ENCODE measurements at places on chromosomes 12 and 14.

- DNase-seq = no peak
These were observed 115.6 kb downstream of the CCER1 start for GRCh38 chr12:90839346-90839745.

- DNase-seq = no peak
These were observed 38.7 kb downstream of the TUNAR start for GRCh38 chr14:95915330-95915729.

DNA sequence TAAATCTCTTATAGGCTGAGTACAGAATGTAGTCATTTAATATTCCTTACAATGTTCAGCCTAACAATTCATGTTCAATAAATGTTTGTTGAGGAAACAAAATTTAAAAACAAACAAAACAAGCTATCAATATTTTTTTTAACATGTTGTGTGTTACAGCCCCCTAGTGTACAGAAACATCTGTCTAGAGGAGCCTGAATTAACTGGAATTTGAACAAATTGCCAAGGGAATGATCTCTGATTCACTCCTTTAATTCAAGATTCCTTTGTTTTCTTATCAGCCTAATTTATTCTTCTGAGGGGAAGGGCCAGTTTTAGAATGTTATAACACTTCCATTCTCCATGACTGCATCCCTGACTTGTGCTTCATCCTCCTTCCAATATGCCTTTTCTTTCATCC is 127.2 kb downstream of the CMAS start:
- no peak for DNase-seq

GRCh38 chr14:99745307-99745951 is 47.8 kb upstream of the EML1 start:
- DNase-seq = no peak

GRCh38 chr12:114747012-114747858 is 63.3 kb upstream of the TBX3 start:
- no peak for DNase-seq

DNA sequence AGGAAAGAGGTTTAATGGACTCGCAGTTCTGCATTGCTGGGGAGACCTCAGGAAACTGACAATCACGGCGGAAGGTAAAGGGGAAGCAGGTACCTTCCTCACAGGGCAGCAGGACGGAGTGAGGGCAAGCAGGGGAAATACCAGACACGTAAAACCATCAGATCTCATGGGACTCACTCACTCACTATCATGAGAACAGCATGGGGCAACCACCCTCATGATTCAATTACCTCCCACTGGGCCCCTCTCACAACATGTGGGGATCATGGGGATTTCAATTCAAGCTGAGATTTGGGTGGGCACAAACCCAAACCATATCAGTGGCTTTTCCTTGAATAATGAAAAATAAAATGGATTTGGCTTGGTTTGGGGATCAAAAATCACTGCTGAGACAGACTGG is 380.5 kb downstream of the VRK1 start:
- DNase-seq = no peak

DNA sequence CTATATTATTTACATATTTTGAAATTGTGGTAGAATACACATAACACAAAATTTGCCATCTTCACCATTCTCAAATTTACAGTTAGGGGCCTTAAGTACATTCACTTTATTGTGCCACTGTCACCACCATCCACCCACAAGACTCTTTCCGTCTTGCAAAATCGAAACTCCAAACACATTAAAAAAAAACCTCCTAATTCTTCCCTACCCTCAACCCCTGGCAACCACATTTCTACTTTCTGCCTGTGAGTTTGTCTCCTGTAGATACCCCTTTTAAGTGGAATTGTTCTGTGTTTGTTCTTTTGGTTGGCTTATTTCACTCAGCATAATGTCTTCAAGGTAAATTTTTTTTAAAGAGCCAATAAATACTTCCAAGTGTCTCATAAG is 31.6 kb upstream of the AMIGO2 start:
- no peak for DNase-seq

- DNase-seq = no peak
These were observed 15.6 kb downstream of the DTX1 start for GRCh38 chr12:113072136-113072535.

DNA sequence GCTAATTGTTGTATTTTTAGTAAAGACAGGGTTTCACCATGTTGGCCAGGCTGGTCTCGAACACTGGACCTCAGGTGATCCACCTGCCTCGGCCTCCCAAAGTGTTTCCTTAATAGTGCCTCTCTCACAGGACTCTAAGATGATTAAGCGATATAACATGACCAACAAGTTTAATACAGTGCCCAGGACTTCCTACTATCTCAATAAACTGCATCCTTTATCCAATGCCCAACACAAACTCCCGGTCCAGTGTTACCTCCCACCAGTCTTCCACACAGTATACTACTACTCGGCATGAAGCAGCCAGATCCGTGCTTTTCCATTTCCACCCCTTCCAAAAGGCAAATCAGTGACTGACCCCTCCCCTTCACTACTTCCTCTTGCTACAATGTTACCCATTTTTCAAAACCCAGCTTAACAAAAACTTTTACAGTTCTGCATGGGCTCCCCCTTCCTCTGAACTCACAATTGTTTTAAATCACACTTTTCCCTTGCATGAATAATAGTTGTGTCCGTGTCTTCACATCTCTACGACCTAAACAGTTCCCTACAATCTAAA is 900 bp downstream of the NOP2 start:
- no peak for DNase-seq

DNA sequence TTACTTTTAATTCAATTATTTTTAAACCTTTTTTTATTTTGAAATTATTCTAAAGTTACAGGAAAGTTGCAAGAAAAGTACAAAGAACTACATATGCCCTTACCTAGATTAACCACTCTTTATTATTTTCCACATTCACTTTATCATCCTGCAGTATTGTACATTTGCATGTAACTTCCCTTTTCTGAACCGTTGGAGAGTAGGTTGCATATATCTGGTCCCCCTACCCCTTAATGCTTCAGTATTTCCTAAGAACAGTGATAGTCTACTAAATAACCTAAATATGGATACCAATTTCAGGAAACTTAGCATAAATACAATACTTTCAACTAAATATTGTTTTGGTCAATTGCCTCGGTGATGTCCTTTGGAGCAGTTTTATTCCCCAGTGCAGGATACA is 15.0 kb downstream of the G2E3 start:
- DNase-seq = no peak
